Activated T-helper 9 cell treated with anti-CD3 and anti-CD28 coated beads, Interleukin-2, amount 50 U/mL, for 16 hours (primary cell): ENCODE measurements at places on chromosomes 3 and 15.

DNA sequence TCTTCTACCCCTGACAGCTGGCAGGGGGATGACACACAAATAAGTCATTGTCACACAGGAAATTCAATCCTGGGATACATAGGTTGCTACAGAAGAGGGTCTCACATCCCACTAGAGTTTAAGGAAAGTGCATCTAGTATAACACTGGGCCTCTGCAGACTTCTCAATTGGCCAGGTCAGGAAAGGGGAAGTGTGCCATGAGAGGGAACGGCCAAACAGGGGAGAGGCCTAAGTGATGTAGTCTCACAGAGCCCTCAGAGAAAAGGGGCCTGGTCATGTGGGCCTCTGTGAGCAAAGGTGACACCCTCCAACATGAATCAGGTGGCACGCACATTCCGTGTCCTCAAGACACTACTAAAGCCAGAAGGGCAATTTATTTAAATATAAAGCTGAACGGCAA lies 11.2 kb downstream of the ZXDC start:
- DNase-seq = no peak

GRCh38 chr3:46576879-46577278 lies 10.8 kb upstream of the LRRC2 start:
- no peak for DNase-seq

DNA sequence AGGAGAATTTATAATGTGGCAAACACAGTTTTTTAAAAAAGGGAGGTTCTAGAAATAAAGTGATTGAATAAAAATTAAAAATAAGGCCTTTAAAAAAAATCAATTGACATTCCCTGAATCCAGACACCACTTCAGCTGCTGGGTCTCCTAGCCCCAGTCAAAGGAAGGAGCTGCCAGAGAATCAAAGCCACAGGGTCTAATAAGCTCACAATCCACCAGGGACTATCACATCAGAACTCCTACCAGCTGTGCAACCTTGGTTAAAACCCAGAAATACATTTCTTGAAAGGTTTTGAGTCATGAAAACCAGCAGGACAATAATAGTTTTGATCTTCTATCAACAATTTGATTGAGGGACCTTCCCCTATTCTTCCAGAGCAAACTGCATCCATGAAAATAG lies 134.5 kb downstream of the MECOM start:
- no peak for DNase-seq

DNA sequence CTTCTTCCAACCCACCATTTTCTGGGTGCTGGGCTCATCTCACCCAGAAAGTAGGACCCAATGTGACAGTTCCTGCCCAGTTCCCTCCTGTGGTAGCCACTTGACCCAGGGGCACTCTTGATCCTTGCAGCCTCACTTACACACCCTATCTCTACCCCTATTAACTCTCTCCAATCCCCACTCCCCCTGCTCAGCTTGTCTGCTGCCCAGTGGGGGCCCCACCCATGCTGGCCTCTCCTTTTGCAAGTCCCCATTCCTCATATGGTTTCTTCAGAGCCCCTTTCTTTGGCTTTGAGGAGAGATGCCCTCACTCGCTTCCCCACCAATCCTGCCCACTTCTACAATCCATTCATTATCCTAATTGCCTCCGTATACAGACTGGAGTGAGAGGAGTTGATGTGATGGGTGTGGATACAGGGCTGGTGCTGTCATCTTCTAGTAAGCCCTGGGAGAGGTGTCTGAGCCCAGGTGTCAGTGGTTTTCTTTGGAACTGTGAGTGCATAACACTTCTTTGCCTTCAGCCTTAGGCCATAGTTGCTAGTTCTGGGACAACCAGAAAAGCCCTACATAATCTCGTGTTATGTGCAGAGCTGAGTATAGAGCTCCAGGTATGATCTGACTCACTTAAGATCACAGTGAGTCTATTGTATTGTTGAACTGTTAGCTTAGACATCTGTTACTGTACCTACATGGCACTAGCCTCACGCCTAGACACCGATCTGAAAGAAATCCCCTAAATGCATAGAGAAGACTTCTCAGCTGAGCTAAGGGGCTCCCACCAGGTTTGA lies 4.8 kb upstream of the CCR5 start:
- DNase-seq = no peak

DNA sequence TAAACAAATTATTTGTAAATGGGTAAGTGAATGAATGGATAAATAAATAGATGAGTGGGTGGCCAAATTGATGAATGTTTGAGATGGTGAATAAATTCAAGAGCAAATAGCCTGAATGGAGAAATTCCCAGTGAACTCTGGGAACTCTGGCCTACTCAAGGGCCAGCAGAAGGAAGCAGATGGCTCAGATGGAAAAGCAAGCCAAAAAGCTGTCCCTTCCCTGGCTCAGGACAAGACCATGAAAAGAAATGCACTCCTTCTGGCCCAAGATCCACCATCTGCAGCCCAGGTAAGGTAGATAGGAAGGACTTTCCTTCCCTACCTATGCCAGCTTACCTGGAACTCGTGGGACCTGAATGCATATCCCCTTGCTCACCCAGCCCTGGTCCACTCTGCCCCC lies 37.6 kb upstream of the CLDN18 start:
- DNase-seq = no peak

DNA sequence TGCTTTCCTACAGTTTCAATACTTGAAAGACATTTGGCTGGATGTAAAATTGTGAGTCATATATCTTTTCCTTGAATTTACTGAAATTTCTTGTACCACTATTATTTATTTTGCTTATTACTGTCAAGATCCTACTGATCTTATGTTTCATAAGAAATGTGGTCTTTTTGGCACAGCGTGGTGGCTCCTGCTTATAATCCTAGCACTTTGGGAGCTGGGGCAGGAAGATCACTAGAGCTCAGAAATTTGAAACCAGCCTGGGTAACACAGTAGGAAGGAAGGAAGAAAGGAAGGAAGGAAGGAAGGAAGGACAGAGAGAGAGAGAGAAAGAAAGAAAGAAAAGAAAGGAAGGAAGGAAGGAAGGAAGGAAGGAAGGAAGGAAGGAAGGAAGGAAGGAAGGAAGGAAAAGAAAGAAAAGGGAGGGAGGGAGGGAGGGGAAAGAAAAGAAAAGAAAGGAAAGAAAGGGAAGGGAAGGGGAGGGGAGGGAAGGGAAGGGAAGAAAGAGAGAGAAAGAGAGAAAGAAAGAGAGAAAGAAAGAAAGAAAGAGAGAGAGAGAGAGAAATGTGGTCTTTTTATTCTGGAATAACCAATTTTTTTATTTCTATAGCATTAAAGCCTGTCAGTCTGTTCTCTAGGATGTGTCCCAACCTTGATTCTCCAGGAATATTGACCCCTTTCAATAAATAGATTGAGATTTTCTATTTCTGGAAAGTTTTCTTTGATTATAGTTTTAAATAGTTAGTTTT lies 572.0 kb upstream of the TGFBR2 start:
- no peak for DNase-seq

DNA sequence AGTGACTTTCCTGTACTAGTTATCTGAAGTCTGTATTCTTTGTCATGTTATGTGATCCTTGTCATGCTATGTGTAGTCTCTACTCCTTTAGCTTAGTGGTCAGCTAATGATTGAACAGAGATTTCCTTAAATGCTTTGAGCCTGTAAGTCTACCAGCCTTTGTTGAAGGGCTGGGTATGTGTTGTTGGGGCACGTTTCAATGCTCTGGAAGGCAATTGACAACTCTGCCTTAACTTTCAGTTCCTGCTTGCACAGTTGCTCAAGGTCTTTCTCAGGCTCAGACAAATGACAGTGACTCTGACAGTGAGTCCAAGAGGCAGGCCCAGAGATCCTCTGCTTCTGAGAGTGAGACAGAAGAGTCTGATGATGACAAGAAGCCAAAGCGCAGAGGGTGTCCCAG lies 89.3 kb downstream of the CHD2 start:
- no peak for DNase-seq

- DNase-seq = no peak
Measured at GRCh38 chr15:43209059-43209824, 11.6 kb downstream of the EPB42 start.

GRCh38 chr15:100623301-100623700 lies 20.9 kb downstream of the ASB7 start:
- DNase-seq = no peak

DNA sequence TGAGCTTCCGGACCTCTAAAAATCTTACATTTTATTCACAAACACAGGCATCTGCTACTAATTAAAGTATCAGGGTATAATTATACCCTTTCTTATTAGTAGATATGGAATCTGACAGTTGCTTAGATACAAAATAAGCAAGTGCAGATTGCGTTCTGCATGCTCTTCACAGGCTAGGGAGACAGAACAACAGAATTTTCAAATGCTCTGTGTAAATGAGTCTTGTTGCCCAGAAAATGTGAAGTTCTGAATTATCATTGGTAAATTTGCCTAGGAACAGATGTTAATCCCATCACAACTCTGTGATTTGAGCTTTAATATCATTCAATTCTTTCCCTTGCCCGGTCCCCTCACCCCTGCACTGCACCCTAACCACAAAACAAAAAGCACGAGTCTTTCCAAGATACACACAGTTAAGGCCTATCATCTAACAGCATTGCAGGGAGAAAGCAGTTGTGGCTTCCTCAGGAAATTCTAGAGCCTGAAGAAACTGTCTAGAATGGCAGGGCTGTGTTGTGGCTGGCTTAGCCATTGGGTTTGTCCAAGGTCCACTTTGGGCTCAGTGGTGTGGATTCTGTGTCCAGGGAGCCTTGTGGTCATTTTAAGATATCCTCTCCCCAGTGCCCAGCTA lies 119.8 kb downstream of the PDCD6IP start:
- DNase-seq = no peak
